ENCODE measurements at places on chromosomes 5 and 9.

- no peak for DNase-seq
Observed at GRCh38 chr9:137077758-137078693, 709 bp downstream of the UAP1L1 start.

DNA sequence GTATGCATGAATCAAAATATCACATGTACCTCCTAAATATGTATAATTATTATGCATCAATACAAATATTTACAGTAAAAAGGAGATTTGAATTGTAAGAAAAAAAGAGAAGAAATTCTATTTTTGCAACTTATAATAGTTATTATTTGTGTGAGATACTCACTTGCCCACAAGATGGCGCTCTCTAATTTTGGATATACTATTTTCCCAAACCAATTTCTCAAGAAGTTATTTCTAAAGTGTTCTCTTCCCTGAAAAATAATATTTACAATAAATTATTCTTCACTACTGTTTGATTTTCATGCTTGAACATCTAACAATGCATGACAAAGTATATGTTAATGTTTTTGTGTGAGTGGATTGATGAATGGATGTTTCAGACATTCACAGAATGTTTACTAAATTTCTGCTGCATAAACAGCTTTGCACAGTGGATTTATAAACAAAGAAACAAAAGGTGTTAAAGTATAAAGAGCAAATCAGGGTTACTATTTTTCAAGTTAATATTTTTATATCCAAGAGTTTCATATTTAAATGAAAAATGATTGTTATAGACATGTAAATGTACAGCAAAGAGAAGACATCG is 503.4 kb downstream of the PDE4D start:
- DNase-seq, result no peak

DNA sequence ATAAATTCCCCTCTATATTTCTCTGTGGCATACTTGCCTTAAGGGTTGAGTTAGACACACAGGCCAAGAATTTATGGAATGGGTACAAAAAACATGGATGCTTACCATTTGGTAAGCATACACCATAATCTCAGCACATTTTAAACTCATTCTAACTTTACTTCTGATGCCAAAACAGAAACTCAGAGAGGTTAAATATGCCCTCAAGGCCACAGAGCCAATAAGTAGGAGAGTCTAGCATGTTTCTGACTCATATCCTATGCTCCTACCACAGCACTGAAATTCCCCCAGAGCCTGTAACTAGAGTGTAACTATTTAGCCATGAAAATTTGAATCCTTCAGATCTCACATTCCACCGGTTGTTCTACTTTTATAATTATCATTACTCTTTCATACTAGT is 559.7 kb downstream of the ACTL7B start:
- DNase-seq, result no peak

DNA sequence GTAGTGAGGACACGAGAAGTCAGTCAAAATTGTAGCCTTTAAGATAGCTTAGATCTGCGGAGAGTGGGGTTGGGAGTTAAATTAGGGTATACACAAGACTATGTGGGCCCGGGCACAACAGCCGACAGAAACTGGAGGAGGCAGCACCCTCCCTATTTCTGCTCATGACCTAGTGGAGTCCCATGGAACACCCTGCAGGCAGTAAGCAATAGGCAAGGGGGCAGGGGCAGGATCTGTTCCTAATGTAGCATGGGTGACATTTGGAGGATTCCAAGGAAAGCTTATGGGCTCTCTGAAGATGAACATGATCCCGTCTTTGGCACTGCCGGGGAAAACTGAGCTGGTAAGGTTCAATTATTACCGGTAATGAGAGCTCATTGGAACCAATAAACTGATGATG is 67.0 kb downstream of the FEM1C start:
- no peak for DNase-seq

- no peak for DNase-seq
Observed at GRCh38 chr5:112640546-112640945, 97.1 kb upstream of the APC start.

GRCh38 chr9:83474631-83475030 is 63.6 kb downstream of the FRMD3 start:
- DNase-seq, result no peak

DNA sequence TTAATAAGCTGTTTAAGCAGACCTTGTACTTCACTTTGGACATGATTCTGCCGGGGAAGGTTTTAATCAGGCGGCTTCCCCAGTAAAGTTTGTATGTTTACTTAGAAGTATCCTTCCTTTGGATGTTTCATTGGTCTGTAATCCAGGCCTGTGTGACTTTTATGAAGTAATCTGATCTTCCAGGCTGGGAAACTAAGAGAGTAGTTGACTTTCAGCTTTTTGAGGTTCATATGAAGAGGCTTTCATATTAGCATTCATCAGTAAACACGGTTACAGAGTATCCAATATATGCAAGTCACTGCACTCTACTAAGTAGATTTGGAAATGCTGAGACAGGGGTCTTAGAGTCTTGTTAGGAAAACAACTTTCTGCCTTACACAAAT is 1.1 kb downstream of the DNAJC21 start:
- no peak for DNase-seq

DNA sequence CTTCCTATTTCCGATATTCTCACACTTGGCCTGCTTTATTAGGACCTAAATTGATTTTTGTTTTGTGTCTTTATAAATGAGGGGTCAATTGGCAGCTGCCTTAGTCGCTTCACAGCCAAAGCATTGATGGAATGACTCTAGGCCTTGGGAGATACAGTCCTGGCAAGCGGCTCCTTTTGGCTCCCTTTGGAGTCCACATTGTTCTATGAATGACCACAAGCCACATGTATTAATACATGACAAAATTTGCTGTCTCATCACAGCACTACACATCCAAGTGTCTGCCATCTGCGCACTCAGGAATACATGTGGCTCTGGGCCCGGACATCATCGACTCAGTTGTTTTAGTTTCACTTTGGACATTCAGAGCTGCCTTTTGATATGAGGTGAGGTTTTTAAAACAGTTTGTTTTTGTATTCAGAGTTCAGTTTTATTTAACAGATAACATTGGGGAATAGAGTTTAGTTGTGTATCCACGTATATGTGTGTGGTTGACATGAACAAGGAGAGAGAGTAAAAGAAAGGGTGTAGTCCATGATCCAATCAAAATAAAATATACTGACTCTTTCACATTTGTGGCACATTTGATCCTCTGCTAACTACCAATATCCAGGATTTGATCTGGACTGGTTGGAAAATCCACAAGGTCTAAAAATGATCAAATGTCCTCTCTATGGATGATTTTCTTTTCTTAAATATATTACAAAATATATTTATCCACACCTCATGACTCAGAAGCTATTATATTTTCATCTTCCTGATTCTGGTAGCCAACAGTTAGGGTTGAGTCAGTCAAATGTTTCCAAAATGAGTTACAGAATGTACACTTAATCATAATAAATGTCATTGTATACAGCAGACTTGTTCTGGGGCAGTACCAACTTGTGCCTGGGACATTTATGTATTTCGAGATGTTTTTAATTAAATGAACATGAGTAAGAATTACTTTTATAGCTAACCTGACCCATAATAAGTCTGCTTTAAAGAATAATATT is 114.0 kb upstream of the MTAP start:
- DNase-seq, result no peak

DNA sequence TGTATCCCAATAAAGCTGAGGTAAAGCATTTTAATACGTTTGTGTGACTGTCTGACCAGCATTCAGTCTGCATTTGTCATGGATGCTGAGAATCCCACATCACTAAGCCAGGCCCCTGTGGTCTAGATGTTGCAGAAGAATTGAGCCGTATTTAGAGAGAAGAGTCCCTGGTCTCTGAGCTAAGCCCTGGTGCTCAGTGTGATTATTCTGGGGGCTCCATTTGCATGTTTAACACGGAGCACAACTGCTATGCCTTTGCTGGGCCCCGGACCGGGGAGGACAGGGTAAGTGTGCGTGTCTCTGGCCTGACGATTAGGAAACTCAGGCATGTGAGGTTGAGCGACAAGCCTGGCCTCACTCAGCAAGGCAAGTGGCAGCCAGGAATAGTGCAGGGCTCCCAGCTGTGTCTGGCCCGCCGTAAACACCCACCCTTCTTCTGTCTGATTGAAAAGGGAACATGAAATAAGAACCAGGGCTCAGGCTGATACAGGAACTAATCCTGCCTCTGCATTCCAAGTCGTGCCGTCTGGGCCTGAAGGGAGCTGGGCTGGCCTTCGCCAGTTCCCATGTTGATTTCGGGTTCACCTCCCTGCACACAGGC is 22.3 kb downstream of the FAM78A start:
- DNase-seq, result no peak

DNA sequence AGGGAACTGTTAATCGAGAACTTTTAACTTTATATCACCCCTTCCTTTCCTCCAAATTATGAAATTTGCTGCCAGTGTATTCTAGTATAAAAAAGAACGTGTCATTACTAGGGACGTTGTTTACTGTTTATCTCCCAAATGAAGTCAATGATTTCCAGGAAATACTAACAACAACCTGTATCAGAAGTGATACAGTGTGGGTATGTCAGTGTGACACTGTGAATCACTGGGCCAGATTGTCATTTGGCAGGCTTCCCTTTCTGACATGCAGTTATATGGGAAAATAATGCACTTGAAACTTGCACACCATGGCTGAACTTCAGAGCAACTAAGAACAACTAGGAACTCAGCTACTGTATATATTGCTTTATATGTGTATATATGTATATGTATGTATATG is 12.6 kb downstream of the ZNF462 start:
- no peak for DNase-seq

- no peak for DNase-seq
Observed at GRCh38 chr9:89798547-89799120, 193.8 kb downstream of the GADD45G start.

- no peak for DNase-seq
Observed at GRCh38 chr9:131277287-131277909, 1.1 kb upstream of the FAM78A start.

DNA sequence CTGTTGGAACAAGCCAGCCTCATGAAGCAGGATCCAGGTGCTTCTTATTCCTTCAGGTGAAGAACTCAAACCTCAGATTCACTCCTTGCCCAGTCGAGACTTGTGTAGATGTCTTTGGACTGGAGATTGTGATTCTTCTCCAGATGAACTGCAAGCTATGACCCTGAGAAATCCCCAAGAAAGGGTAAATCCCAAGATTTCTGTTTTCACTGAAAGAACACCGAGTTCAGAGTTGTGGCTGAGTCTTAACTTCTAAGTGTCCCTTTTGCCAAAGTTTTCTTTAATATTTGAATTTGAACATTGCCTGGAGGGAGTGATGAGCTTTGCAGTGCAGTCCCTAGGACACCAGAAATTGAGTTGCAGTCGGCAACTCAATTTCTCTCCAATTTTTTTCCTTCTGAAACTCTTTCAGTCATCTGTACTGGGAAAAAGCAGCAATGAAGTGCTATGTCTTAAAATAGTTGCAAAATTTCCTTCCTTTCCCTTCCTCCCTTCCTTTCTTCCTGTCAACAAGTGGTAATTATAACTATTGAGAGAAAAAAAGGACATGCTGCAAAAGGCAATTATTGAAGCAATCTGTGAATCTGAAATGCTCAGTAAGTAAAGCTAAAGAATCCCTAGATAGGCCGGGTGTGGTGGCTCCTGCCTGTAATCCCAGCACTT is 56.1 kb downstream of the ANKRD55 start:
- DNase-seq, result no peak

DNA sequence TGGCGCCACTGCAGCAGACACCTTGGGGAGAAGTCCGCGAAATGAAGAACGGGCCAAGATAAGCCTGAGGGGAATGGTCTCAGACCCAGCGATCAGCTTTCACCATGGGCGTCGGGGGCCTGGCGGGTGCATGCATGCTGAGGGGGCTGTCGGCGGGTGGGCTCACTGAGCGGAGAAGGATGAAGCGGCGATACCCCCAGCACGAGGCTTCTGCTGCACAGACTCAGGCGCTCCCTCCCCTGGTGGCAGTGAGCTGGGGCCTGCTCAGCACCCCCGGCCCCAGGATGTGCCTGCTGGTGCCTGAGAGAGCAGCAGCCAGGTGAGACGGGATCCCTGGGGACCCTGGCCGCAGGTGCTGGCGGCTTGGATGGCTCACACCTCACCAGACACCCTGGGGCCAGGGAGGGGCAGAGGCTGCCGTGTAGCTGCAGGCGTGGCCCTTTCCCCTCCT is 31.2 kb downstream of the CEP72 start:
- no peak for DNase-seq

DNA sequence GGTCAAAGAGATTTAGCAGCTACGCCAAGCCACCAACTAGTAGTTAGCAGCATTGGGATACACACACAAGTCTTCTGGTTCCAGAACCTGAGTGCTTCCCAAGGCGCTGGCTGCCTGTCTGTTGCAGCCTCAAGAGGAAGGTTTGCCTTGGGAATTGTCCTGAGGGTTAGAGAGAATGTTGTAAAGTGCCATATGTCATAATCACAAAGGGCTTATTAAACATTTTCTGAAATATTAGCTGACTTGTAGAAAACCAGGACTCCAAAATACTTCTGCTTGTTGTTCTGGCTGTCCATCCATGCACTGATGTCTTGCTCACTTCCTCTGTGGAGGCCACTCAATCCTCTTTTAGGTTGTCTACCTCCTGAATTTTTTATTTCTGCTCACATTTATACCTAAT is 46.3 kb downstream of the SLC36A1 start:
- DNase-seq, result no peak

- no peak for DNase-seq
Observed at GRCh38 chr9:89752154-89752553, 147.3 kb downstream of the GADD45G start.

GRCh38 chr9:99852617-99853016 is 30.9 kb downstream of the NR4A3 start:
- DNase-seq, result no peak

DNA sequence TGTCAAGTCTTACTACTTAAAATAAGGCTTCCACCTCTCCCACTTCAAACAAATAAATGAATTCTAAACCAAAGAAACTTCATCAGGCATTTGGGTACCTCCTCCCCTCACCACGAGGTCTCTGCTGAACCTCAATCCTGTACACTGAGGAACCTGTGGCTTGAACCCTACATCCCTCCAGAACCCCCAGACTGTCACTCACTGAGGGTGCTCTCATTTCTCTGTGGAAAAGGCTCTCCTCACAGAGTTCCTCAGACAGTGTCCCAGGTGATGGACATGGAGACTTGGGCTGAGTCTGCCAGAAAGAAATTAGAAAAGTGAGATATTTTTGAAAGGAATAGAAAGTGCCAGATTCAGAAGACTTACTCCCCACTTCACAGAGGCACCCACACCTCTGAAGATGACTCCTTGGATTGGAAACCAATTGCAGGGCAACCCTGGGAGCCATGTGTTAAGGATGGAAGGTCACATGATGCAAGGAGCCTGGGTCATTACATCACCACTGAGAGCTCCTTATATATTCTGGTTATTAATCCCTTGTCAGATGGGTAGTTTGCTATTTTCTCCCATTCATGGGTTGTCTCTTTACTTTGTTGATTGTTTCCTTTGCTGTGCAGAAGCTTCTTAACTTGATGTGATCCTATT is 19.8 kb downstream of the MLANA start:
- DNase-seq, result no peak

GRCh38 chr5:89276566-89277305 is 393.8 kb upstream of the MEF2C start:
- no peak for DNase-seq

DNA sequence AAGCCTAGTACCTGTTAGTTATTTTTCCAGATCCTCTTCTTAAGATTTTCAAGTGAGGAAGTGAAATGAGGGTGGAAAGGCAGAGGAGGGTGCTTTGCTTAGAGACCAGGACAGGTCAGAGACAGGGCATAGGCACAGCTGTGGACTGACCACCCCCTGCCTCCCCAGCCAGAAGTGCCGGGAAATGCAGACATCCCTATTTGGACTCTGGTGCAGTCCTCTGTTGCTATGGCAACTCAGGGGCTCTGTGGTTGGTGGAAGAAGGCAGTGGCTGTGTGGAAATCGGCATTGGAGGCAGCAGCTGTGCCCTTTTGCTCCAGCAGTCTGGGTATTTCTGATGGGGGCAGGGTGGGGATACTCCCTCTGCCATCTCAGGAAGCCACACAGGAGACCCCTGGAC is 43.3 kb upstream of the NDFIP1 start:
- DNase-seq, result no peak

Data from activated CD8-positive, alpha-beta memory T cell treated with anti-CD3 and anti-CD28 coated beads for 4 hours (primary cell).